ENCODE measurements at places on chromosomes 11 and 22.
A peak's percentile ranks its signal among the peaks of the same experiment; 100 is the strongest.

- DNase-seq: no peak
These were observed 45.3 kb upstream of the CCDC34 start for GRCh38 chr11:27408246-27408800.

DNA sequence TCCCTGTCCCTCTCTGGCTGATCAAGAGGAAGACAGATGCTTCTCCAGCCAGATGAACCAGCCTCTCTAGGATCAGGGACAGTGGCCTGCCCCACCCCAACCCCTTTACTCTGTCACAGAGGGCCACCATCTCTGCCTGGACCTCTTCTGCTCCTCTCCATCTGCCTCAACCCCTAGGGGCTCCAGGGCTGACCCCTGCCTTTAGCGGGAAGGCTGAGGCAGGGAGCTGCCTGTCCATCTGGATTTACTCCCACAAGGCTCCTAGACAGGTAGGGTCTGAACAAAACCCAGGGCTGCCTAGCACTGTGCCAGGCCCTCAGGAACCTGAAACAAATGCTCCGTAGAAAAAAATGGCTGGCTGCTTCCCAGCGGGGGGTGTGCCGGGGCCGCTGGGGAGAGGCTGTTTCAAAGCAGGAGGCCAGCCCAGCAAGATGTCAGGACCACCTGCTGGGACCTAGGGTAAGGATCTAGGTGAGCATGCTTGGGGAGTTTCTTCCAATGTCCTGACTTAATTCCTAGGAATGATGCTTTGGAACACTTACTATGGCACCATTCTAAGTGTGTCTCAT lies 3.2 kb downstream of the CHST1 start:
- DNase-seq: no peak

DNA sequence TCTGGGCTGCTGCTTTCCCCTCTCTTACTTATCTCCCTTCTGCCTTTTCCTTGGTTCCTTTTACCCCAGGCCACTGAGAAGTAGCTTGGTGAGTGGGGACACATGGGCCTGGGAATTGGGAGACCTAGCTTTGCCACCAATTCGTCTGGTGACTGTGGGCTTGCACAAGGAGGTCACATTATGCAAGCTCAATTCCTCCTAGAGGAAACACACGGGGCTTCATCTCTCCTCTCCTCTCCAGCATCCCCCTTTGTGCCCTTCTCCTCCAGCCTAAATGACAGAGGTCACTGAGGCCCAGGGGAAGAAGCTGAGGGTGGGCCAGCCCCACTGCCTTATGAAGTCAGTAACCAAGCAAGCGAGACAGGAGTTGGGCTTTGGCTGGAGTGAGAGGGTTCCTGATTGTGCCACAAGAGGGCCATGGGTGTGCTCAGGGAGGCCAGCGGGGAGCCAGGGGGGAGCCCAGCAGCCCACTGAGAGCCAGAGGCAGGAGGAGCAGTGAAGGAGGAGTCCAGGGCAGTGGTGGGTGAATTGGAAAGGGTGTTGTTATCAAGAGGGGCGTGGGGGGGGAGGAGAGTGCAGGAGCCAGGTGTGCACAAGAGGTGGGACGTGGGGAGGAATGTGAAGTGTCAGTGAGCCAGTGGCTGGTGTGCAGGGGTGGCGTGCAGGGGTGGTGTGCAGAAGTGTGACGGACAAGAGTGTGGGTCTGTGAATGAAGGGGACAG lies 2.0 kb downstream of the CLCF1 start:
- no peak for DNase-seq

DNA sequence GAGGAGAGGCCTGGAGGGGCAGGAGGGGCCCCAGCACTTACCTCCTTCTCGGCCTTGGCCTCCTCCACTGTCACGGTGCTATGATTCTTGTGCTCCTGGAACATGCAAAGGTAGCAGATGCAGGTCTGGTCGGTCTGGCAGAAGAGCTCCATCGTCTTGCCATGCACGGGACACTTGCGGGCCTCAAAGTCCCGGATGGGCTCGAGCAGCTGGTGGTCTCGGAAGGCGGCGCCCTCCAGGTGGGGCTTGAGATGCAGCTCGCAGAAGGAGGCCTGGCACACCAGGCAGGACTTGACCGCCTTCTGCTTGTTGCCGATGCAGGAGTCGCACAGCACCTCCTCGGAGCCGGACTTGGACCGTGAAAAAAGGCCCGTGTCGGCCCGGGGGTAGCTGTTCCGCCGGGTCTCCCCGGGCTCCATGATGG lies 714 bp downstream of the TRIM29 start:
- no peak for DNase-seq

GRCh38 chr22:33492210-33492651 lies 428.0 kb downstream of the LARGE1 start:
- DNase-seq: no peak

GRCh38 chr11:65292890-65293289 lies 21.8 kb upstream of the CDC42EP2 start:
- no peak for DNase-seq

- DNase-seq: no peak
These were observed 68.6 kb downstream of the LDLRAD3 start for GRCh38 chr11:36012455-36012854.

DNA sequence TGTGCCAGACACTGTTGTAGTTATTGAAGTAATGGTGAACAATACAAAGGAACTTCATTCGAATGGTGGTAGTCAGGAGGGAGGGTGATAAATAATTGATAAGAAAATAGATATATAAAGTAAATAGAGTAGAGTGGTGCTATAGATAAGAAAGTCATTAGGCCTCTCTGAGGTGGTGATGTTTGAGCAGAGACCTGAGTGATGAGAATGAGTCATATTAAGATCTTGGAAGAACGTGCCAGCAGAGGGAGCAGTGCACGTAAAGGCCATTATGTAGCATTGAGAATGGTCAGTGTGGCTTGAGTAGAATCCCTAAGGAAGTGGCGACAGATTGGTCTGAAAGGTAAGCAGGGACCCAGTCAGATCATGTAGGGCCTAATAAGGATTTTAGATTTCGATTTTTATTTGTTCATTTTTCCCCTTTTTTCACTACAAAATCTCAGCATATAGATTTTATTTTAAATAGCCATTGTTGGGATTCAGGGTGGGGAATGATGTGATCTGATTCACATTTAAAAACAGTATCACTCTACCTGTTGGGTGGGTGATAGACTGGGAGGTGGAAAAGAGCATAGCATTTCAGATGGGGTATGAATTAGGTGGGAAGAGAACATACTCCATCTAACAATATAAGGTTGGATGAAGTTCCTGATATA lies 44.7 kb downstream of the CCDC90B start:
- peak; percentile 28 for DNase-seq

DNA sequence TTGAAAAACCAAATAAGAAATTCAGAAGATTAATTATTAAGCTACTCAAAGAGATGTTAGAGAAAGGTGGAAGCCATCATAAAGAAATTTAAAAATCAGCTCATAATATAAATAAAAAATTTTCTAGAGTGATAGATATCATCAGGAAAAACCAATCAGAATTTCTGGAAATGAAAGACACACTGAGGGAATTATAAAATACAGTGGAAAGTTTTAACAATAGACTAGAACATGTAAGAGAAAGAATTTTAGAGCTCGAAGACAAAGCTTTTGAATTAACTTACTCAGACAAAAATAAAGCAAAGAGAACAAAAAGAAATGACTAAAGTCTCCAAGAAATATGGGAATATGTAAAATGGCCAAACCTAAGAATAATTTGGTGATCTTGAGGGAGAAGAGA lies 1926.9 kb upstream of the RAG2 start:
- no peak for DNase-seq

GRCh38 chr22:38033522-38034277 lies 23.5 kb upstream of the PICK1 start:
- no peak for DNase-seq

DNA sequence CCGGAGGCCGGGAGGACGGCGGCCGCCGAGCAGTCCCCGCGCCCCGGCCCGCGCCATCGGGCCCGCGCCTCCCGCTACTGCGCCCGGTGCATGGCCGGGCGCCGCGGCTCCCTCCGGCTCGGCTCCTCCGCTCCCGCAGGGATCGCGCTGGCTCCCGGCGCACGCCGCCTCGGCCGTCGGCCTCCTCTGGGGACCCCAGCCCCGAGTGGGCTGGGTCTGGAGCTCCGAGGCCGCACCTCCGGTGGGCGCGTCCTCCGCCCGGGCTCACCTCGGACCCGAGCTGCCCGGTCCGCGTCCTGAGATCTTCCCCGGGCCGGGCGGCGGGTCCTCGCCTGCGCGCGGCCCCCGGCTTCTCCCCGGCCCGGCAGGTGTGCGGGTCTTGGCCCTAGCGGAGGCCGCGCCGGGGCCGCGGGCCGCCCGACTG lies 251 bp downstream of the SHISA8 start:
- no peak for DNase-seq

- DNase-seq: no peak
These were observed 6.9 kb downstream of the SMCO4 start for GRCh38 chr11:93536101-93536861.

- DNase-seq: no peak
These were observed 641.3 kb upstream of the CCDC90B start for GRCh38 chr11:83927422-83927821.

DNA sequence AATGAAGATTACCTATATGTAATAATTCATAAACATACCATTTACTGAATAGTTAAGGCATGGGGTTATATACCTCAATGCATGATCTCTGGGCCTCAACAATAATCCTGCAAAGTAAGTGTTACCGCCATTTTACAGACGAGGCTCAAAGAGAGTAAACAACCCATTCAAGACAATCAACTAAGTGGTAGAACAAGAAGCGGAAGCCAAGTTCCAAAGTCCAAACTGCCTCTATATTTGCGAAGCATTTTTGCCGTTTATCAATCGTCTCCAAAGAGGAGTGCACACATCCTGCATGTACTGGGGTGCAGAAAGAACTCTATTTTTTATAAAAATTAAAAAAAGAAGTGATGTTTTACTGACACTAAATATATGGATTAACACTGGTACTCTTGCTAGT lies 27.5 kb upstream of the P4HA3 start:
- no peak for DNase-seq

GRCh38 chr11:118530683-118531596 lies at the start of gene TMEM25:
TSS of gene TMEM25 (plus strand) at chr11:118531192. CDS start at chr11:118531802, 610 bp downstream.
- peak; percentile 34 for DNase-seq

DNA sequence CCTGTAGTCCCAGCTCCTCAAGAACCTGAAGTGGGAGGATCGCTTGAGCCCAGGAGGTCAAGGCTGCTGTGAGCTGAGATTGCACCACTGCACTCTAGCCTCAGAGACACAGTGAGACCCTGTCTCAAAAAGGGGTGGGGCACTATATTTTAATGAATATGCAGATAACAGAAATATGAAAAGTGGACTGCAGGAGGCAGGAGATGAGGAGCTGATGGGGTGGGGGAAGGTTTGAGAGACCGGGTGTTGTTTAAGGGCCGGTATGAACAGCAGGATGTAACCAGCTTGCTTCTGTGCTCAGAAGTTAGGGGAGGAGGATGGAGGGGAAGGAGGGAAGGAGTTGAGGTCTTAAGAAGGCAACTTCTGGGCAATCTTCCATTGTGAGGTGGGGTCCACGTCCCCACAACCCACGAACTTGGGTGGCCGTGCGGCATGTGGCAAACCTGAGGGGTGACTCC lies 1.3 kb upstream of the B4GALNT4 start:
- DNase-seq: no peak

All from NCI-H446 treated with DMSO at 0.1 percent for 48 hours (cell line).